Stimulated activated CD4-positive, alpha-beta T cell treated with anti-CD3 and anti-CD28 coated beads, TNF-alpha, amount 100 ng/mL, for 24 hours (primary cell): ENCODE measurements at places on chromosomes 1 and 21.

DNA sequence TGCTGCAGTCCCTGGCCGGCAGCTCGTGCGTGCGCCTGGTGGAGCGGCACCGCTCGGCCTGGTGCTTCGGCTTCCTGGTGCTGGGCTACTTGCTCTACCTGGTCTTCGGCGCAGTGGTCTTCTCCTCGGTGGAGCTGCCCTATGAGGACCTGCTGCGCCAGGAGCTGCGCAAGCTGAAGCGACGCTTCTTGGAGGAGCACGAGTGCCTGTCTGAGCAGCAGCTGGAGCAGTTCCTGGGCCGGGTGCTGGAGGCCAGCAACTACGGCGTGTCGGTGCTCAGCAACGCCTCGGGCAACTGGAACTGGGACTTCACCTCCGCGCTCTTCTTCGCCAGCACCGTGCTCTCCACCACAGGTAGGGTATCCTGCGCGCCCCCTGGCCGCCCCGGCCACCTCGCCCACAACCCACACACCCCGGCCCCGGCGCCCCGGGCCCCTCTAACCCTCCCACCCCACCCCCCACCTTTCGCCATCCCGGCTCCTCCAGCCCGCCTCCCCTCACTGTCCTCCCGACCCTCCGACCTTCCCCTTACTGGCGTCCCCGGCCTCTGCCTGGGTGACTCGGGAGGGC, 352 bp downstream of the KCNK1 start:
- no peak for DNase-seq

DNA sequence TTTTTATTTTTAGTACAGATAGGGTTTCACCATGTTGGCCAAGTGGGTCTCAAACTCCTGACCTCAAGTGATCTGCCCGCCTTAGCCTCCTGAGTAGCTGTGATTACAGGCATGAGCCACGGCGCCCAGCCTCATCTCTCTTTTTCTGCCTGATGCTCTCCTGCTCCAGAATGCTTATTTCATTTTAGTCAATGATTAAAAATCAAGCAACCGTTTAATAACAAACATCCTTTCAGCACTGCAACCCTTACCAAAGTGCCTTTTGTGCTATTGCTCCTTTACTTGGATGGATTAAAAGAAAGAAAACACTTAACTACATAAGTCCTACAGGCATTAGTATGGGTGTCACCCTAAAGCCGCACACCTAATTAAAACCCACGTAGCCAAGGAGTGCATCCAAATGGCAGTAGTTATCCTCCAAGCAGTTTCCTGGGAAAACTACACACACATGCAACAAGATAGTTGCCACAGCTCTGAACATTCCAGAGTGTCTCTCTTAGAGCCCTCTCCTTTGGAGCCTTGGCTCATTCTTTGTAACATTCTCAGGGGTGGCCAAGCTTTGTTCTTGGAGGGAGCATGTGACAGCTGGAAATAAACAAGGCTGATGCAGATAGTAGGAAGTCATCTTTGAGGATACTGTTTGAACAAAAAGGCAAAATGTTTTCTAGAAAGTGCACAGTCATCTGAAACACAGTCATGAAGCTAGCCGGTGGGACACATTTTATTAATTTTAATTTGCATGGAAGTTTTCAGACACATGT, 51.2 kb downstream of the KCNJ15 start:
- DNase-seq, result no peak

DNA sequence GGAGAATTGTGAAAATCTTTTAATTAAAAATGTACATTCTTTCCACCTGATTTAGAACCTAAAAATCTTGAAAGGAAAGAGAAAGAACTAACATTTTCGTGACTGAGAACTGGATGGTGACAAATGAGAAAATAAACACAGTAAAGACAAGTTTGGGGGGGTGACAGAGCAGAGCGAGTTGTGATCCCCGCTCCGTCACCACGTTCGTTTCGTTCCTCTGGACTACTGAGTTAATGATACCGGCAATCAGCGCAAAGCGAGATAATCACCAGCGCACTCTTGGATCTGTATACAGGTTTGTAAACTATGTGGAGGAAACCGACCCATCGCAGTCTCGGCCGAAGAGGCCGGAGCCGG, 31.2 kb upstream of the CFAP126 start:
- no peak for DNase-seq

DNA sequence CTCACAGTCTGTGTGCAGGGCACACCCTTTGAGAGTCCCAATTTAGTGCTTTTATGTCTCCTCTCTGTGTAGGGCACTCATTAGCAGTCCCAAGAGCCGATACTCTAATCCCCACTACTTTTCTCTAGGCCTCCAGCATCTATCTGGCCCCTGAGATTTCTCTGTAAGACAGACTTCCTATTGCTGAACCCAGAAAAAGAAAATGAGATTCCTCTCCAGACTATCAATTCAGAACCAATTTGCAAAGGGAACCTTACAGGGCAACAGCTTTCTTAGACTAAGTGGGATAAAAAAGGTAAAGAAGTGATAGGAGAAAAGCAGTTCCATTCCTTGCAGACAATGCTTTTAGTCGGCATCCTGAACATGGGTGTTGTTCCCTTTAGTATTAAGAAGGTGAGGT, 172.2 kb downstream of the EDEM3 start:
- DNase-seq, result no peak
